Activated naive CD4-positive, alpha-beta T cell treated with anti-CD3 and anti-CD28 coated beads, Interleukin-2, amount 10 ng/mL, durations not matched to agents 7 days and 5 days (primary cell): ENCODE measurements at places on chromosomes 5 and 9.

GRCh38 chr9:114387680-114388356 is at the start of gene AKNA:
AKNA (minus strand) TSS chr9:114387982; CDS start chr9:114381333, 6,649 bp downstream.
- peak; percentile 92 for DNase-seq

DNA sequence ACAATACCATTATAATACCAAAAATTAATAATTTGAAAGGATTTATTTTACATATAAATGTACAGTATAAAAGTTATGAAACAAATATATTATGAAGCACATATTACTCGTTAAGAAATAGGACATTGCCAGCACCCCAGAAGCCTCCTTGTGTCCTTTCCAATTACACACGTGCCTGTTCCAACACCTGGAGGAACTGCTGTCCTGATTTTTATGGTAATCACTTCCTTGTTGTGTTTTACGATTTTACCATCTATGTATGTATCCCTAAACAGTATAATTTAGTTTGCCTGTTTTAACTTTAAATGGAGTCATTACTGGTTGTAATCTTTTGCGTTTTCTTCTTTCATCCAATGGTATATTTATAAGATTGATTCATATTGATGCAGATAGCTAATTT is 105.0 kb downstream of the CDC42SE2 start:
- DNase-seq = no peak

DNA sequence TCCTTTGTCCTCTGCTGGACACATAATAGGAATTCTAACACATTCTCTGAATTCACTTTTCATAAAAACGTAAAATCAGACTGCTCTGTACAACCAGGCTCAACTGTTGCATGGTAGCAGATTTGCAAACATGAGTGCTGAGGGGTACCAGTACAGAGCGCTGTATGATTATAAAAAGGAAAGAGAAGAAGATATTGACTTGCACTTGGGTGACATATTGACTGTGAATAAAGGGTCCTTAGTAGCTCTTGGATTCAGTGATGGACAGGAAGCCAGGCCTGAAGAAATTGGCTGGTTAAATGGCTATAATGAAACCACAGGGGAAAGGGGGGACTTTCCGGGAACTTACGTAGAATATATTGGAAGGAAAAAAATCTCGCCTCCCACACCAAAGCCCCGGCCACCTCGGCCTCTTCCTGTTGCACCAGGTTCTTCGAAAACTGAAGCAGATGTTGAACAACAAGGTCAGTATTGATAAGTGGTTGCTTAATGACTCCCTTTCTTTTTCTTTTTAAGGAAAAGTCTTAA is 11.1 kb downstream of the PIK3R1 start:
- DNase-seq = no peak

DNA sequence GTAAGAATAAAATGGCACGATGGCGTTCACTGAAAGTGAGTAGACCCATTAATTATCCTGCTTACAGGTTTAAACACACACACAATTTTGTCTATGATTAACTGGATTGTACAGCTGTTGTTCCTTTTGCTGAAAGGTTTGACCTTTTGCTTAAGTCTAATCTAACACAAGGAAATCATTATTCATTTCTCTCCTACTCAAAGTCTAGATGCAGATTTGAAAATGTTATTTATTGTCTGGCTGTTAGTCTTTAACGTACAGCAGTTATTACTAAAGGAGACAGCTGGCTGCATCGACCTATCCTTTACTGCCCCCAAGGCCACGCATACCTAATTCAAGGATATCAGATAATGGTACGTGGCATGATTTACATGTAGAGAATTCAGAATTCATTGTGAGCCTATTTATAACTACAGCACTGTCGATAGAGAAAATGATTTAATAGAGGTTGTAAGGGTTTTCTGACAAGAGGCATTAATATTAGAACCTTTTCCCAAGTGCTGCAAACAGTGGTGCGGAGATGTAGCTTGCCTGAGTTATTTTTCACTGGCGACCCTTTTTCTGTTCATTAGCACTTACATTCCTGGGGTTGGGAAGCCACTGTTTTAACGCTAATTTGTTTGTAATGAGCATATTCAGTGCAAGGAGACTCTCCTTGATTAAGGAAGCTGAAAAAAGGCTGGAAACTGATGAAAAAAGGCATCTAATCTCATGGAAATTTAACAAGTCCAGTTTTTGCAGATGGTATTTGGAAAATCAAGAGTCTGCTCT is 368.4 kb upstream of the GRAMD2B start:
- DNase-seq = no peak

DNA sequence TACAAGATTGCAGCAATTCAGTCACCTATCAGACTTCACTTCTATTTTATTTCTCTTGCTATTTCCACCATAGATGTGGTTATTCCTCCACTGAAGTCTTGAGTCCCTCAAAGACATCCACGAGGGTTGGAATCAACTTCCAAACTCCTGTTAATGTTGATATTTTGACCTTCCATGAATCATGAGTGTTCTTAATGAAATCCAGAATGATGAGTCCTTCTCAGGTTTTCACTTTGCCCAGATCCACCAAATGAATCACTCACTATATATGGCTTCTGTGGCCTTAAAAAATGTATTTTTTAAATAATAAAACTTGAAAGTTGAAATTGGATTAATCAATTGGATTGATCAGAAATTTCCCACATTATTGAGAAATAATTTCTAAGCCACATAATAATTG is 1821.0 kb downstream of the EFNA5 start:
- DNase-seq = no peak

GRCh38 chr9:82668689-82669199 is 394.2 kb downstream of the RASEF start:
- DNase-seq = no peak

DNA sequence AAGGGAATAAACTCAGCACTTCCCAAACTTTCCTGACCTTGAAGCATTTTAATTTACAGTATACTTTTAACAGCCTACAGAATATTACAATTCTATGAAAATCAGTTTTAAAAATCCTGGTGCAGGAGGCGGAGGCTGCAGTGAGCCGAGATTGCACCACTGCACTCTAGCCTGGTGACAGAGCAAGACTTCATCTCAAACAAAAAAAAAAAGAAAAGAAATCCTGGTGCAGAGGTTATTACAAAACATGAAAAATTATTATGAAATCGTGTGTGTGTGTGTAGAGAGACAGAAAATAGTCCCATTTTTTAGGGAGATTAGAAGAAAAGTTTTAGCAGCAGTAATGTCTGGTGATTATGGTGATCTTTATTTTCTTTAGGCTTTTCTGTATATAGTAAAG is 26.9 kb downstream of the GOLPH3 start:
- DNase-seq = no peak

DNA sequence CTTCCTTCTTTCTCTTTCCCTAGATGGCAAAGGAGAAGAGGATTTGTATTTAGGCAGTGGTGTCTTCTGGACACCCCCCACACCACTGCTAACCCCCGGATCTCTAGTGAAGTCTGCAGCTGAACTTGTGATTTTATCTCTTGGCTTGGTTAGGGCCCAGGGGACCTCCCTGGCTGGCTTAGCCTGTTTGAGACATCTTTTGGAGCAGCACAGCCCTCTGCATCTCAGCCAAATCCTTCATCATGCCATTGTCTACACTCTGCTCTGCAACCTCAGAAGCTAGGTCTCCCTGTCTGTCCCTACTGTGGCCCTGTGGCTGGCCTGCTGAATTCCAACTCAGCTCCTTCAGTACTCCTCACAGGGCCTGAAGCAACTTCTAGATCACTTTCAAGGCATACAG is 81.7 kb downstream of the MUSK start:
- no peak for DNase-seq

- DNase-seq = no peak
These were observed 110.5 kb upstream of the KLF4 start for GRCh38 chr9:107600060-107600573.

- DNase-seq = no peak
These were observed 28.5 kb downstream of the CD180 start for GRCh38 chr5:67168069-67168468.

GRCh38 chr9:129696944-129697655 is 31.7 kb downstream of the PRRX2 start:
- DNase-seq = no peak

GRCh38 chr9:1794547-1795270 is 220.4 kb upstream of the SMARCA2 start:
- DNase-seq = no peak

GRCh38 chr9:71609448-71609830 is 158.9 kb downstream of the CEMIP2 start:
- DNase-seq = no peak

DNA sequence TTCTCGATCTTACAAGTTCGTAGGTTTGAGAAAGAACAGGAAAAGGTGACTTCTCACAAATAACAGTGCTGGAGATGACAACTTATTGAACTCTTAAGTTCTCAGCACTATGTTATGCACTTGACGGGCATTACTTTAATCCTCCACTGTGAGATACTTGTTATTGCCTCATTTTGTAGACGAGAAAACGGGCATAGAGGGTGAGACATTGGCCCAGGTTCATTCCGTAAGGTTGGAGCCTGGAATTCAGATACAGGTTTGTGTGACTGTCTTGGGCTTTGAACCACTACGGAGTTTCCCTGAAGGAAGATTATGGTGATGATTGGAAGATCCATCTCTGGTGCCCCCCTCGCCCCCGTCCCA is 657 bp downstream of the MAT2B start:
- peak; percentile 25 for DNase-seq

DNA sequence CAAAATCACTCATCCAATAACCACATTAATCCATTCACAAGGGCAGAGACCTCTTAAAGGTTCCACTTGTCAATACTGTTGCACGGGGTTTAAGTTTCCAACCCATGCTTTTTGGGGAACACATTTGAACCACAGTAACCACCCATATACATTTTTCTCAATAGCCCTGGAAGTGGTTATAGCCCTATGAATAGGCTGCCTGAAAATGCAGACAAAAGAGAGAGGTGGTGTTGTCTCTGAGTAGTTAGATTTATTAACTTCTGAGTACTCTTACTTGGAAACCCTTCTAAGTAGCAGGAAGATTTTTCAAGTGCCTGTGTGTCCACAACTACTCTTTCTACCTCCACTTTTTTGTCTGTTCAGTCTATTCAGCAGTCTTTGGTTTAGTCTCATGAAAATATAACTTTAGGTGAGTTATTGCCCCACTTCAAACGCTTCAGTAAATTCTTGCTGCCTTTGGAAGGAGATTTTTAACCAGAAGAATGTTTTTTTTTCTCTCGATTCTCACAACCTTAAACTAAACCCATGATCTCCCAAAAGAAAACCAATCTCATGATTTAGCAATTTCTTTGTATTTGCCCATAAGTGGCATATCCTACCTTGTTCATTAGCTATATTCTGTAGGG is 42.6 kb downstream of the ARHGEF28 start:
- no peak for DNase-seq

GRCh38 chr9:126756876-126757415 is 47.9 kb upstream of the ZBTB43 start:
- DNase-seq = no peak

GRCh38 chr5:80541392-80541791 is 28.7 kb downstream of the ANKRD34B start:
- no peak for DNase-seq

DNA sequence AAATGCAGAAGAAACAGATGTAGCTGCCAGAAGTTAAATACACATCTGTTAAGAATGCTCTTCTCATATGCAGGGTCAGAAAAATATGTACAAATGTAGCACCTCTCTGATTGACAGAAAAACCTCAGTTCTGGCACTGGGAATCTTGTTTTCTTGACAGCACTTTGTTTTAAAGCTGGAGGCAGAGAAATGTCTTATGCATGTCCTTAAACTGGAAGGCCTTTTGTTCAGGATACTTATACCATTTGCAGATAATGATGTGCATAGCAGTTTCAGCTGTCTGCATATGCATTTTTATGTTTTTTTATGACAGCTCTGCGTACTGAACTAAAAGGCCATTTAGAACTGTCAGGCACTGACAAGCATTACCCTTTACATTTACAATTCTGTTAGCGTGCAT is 567.9 kb downstream of the EBF1 start:
- DNase-seq = no peak

- no peak for DNase-seq
These were observed 14.2 kb upstream of the SEC16A start for GRCh38 chr9:136496801-136497620.

DNA sequence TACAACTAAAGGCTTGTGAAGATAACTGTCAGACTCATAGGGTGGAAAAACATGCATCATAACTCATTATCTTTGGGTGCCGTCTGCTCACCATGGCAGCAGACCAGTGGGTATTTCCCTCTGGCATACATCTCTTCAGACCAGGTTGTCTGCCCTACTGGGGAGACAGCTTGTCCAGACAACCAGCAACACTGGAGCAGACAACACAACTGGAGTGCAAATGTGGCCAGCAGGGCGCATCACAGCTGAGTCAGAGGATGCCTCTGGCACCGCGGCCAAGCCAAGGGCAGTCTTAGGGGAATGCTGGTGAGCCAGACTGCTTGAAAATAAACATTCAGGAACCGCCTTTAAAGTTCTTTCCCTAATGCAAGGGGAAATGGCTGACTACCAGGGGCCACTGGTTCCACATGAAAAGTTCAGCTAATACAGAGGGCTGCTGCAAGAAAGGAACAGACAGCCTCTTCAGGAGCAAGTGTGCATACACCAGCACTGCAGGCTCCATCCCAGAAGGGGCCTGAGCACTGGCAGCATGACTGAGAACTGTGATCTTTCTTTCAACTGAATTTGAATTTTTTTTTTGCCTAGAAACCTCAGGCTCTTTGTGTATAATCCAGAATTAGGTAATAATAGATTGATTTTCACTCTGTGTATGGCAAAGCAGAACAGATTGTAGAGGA is 77.3 kb downstream of the MAMDC2 start:
- no peak for DNase-seq
